ENCODE measurements at places on chromosomes 2 and 18. TPM values are rescaled to one million over a fixed set of nuclear protein-coding genes. Genes with fewer than 3 reads are reported as not detected.
A peak's percentile ranks its signal among the peaks of the same experiment; 100 is the strongest.

The CEBPZOS gene
- total RNA-seq: 56.9 TPM

The PTH2R gene
- not detected for total RNA-seq

The FOXI3 gene
- total RNA-seq: 0.11 TPM

The SCYGR7 gene
- not detected for total RNA-seq

The PROM2 gene
- total RNA-seq: 1.6 TPM

The MYL12B gene
- 389 TPM for total RNA-seq

The NXPH2 gene
- total RNA-seq: 4.8 TPM

The C18orf32 gene
- 43.8 TPM for total RNA-seq

The ACMSD gene
- total RNA-seq: not detected

The LYPD1 gene
- total RNA-seq: 9.8 TPM

The INPP5D gene
- total RNA-seq: 3.0 TPM

The RUFY4 gene
- 1.3 TPM for total RNA-seq

DNA sequence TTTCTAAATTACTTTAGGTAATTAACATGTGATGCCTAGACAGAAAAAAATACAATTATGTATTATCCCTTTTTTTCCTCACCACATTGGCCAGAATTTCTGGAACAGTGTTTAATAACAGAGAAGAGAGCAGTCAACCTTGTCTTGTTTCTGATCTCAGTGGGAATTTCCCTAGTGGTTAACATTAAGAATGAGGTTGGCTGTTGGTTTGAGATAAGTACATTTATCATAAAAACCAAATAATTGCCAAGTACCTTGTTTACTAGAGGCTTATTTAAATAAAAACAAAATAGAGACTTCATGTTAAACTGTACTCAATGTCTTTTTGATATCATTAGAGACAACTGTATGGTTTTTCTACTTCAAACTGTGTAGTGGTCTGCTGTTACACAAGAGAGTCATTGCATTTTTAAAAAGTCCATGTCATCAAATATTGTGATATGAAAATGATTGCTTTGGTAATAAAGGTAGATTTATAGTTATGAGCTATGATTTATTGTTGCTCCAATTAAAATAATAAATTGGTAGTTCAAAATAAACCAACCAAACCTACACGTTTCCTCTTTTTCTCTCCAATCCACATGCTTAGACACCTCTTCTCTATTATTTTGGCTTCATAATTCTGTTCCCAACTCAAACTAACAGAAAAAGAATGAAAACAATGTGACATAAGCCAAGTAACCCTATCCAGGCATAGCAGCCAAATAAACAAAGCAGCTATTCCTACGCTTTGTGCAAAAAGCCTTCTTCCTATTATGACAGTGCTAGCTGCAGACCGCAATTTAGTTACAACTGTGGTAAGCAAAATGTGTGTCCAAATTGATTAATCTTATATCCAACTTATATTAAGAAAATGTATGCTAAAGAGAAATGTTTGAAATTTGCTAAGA, 20.9 kb upstream of the TANK start:
- H3K27me3 ChIP-seq: no peaks in the 10 kb centered on the region
- no peaks in the 10 kb centered on the region for H3K36me3 ChIP-seq
- no peak overlapping the region for H3K4me3 ChIP-seq
- no peak overlapping the region for H3K27ac ChIP-seq
- peaks cover 9% of the 10 kb centered on the region for H3K4me1 ChIP-seq

DNA sequence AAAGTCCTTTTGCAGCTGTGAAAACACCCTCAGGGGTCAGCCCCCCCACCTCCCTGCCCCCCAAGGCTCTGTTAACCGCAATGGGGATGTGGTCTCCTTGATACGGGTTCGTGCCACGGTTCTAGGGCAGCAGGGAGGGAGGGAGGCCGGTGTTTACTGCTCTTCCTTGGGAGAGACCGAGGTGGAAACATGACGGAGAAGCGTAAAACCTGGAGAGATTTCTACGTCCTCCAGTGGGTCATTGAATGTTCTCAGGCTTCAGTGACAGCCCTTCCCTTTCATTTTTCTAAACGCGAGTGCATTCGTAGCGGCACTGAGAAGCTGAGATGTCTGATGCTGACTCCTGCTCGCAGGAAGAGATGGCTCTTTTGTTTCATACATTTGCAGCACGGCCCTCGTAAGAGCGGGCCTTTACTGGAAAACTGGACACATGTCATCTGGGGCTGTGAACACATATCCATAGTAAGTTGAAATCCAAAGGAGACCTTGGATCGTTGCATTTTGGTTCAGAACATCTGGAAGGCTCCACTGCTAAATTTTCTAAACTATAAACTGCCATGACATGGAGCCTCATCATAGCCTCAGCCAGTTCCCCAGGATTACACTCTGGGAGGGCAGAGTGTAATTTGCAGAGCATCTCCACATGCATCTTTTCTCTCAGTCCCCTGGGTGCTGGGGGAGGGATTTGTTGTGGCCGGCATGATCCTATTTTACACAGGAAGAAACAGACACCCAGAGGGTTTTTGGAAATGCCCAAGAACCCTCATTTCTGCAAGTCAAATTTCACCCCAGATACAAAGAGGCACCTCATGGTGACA, 40.6 kb upstream of the HDAC4 start:
- DNase-seq: no peak
- H3K27me3 ChIP-seq: peaks cover 24% of the 10 kb centered on the region
- no peaks in the 10 kb centered on the region for H3K36me3 ChIP-seq
- H3K27ac ChIP-seq: no peak overlapping the region

DNA sequence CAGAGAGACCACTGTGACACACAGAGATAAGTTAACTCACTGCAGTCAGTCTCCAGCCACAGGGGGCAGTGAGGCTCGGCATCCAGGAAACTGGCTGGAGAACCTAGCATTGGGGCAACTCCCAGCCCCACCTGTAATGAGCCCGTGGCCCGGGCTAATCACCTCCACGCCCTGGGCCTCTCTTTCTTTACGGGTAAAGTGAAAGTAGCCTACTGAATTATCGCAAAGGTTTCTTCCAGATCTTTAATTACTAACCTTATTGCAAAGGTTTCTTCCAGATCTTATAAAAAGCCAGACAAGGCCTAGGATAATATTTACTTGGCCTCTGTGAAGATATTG, 45.7 kb upstream of the ACAA2 start:
- no peak for DNase-seq
- H3K27ac ChIP-seq: no peak overlapping the region
- no peaks in the 10 kb centered on the region for H3K36me3 ChIP-seq
- H3K4me1 ChIP-seq: no peaks in the 10 kb centered on the region

DNA sequence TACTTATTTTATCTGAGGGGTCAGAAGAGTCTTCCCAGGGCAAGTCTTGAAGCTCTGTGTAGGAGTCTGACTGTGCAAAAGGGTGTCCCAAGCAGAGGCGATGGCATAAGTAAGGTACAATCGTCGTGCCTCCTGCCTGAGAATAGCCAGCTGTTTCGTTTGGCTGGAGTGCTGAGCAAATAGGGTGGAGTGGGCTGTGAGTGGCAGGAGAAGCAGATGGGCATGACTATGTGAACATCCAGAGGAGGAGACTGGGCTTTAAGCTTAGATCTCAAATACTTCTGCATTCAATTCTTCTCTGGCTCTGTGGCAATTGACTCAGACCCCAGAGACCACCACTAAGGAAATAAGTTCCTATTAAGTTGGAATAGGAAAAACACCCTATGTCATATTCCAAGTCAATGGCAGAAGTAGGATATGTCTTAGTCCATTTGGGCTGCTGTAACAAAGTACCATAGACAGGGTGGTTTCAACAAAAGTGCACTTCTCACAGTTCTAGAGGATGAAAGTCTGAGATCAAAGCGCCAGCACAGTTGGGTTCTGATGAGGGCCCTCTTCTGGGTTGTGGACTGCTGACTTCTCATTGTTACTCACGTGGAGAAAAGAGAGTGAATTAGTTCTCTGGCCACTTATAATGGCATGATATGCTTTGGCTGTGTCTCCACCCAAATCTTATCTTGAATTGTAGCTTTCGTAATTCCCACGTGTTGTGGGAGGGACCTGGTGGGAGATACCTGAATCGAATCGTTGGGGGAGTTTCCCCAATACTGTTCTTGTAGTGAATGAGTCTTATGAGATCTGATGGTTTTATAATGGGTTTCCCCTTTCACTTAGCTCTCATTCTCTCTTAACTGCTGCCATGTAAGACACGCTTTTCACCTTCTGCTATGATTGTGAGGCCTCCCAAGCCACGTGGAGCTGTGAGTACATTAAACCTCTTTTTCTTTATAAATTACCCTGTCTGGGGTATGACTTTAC, 120.2 kb downstream of the LPIN1 start:
- no peaks in the 10 kb centered on the region for H3K27me3 ChIP-seq
- H3K4me1 ChIP-seq: peaks cover 7% of the 10 kb centered on the region
- H3K27ac ChIP-seq: no peak overlapping the region
- no peaks in the 10 kb centered on the region for H3K36me3 ChIP-seq

DNA sequence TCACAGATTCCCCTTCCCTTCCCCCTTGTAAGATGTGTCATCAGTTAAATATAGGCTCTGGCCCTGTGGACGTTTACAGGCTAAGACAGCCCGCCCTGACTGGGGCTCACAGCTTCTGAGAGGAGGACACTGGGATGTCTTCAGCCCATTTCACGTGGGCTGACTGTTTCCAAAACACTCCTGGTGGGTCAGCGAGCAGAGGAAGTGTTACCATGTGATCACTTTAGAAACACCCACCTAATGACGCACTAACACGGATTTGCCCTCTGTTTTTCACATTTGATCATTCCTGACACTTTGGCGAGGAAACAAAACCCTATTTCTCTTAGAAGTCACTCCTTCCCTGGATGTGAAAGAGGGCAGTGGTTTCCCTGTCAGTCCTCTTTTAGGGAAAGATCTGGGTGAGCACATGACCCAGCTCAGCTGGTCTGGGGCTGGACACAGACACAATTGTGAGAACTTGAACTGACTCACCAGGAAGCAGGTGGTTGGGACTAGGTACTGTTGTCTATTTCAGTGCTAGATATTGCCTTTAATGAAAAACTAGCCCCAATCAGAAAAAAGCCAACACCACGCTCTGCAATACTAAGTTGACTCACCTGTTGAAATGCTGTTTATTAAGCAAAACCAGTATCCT, 38.8 kb downstream of the BMP10 start:
- H3K27me3 ChIP-seq: no peaks in the 10 kb centered on the region
- no peaks in the 10 kb centered on the region for H3K36me3 ChIP-seq
- no peak overlapping the region for H3K4me3 ChIP-seq
- no peak overlapping the region for H3K27ac ChIP-seq
- H3K4me1 ChIP-seq: peaks cover 15% of the 10 kb centered on the region

GRCh38 chr2:163157411-163157810, 318.8 kb upstream of the KCNH7 start:
- no peaks in the 10 kb centered on the region for H3K4me1 ChIP-seq
- no peak overlapping the region for H3K27ac ChIP-seq
- H3K4me3 ChIP-seq: no peak overlapping the region
- H3K27me3 ChIP-seq: no peaks in the 10 kb centered on the region

GRCh38 chr2:160252278-160252887, 52.3 kb upstream of the ITGB6 start:
- no peaks in the 10 kb centered on the region for H3K36me3 ChIP-seq
- no peak overlapping the region for H3K4me3 ChIP-seq
- H3K27ac ChIP-seq: no peak overlapping the region

GRCh38 chr18:75086494-75087034, 122.4 kb downstream of the PTGR3 start:
- no peaks in the 10 kb centered on the region for H3K36me3 ChIP-seq
- H3K4me1 ChIP-seq: no peaks in the 10 kb centered on the region
- no peaks in the 10 kb centered on the region for H3K27me3 ChIP-seq
- H3K4me3 ChIP-seq: no peak overlapping the region

GRCh38 chr2:142325870-142326269, 195.1 kb upstream of the LRP1B start:
- no peaks in the 10 kb centered on the region for H3K36me3 ChIP-seq
- no peaks in the 10 kb centered on the region for H3K27me3 ChIP-seq
- no peak overlapping the region for H3K27ac ChIP-seq
- DNase-seq: no peak

- H3K27ac ChIP-seq: no peak overlapping the region
- no peak overlapping the region for H3K4me3 ChIP-seq
- H3K36me3 ChIP-seq: peaks cover 69% of the 10 kb centered on the region
- peak; percentile 74 for DNase-seq
Observed at GRCh38 chr2:233449081-233449901, 95.0 kb downstream of the DGKD start.

GRCh38 chr2:238170386-238171071, 11.8 kb downstream of the ERFE start:
- H3K27me3 ChIP-seq: no peaks in the 10 kb centered on the region
- peak overlapping the region; percentile 91 for H3K27ac ChIP-seq
- DNase-seq: no peak
- no peak overlapping the region for H3K4me3 ChIP-seq
- peaks cover 16% of the 10 kb centered on the region for H3K4me1 ChIP-seq

GRCh38 chr2:39141334-39142271, 20.8 kb upstream of the SOS1 start:
- peaks cover 15% of the 10 kb centered on the region for H3K4me1 ChIP-seq
- H3K27me3 ChIP-seq: no peaks in the 10 kb centered on the region
- no peaks in the 10 kb centered on the region for H3K36me3 ChIP-seq
- no peak overlapping the region for H3K4me3 ChIP-seq

DNA sequence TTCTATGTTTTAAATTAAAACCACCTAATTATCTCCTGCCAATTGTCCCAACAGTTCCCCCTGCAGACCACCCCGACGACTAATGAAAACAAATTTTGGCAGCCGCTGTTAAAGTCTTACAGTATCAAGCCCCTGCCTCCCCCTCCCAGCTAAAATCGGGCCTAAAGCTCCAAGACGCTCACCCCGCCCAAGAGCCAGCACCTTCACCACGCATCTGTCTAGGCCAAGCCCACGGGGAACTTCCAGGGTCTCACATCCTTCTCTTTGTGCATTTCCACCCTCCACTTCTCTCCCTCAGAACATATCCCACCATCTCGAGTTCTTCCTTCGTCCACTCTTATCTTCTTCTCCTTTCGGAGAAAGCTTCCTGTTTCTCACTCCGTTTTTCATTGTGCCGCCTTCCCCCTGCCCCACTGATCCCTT, 445 bp downstream of the PRPF40A start:
- H3K36me3 ChIP-seq: peaks cover 36% of the 10 kb centered on the region
- peak overlapping the region; percentile 99 for H3K27ac ChIP-seq
- H3K4me1 ChIP-seq: peaks cover 23% of the 10 kb centered on the region
- H3K27me3 ChIP-seq: no peaks in the 10 kb centered on the region

GRCh38 chr18:44988821-44989587, 308.3 kb downstream of the SETBP1 start:
- H3K36me3 ChIP-seq: no peaks in the 10 kb centered on the region
- H3K4me3 ChIP-seq: no peak overlapping the region
- no peak overlapping the region for H3K27ac ChIP-seq
- H3K4me1 ChIP-seq: no peaks in the 10 kb centered on the region
- no peaks in the 10 kb centered on the region for H3K27me3 ChIP-seq

DNA sequence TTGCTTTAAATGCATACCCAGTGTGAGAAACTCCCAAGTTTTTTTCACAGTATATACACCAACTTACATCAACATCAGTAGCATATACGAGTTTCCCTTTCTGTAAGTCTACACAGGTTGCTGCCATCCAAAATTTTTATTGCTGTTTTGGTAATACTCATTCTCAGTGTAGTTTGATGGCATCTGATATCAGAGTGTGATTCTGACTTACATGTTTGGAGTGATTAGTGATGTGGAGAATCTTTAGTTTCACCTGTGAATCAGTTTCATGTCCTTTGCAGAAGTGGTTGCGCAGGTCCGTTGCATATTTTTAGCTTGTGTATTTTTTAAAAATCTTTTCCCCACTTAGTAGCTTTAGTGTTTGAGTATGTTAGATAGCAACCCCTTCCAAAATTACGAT, 50.1 kb downstream of the CCDC74A start:
- no peaks in the 10 kb centered on the region for H3K36me3 ChIP-seq
- H3K27me3 ChIP-seq: peaks cover 67% of the 10 kb centered on the region
- DNase-seq: no peak
- H3K4me3 ChIP-seq: no peak overlapping the region
- no peaks in the 10 kb centered on the region for H3K4me1 ChIP-seq
